ENCODE measurements at places on chromosomes 1 and 21. TPM values are rescaled to one million over a fixed set of nuclear protein-coding genes. Genes with fewer than 3 reads are reported as not detected.

DNA sequence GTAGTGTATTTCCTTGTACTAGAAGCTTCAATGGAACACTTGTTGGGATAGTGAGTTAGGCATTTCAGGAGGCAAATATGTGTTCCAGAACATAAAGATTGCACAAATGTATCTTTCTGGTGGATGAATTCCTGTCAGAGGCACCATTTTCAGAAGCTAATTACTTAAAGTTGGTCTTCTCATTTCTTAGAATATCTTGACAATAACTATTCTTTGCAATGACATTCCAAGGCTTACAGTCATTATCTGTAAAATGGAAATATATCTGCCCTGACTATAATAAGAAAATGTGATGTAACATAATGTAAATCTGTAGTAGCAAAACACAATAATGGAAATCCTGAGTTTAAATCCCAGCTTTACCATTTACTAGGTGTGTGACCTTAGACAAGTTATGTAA is 2.7 kb downstream of the VCAM1 start:
- DNase-seq = no peak

Gene IL12RB2
- polyA plus RNA-seq = 0.65 TPM

GRCh38 chr1:47023268-47024140 is at the start of gene CYP4X1:
Gene CYP4X1 (plus strand): TSS chr1:47023669. CDS start chr1:47023818, 149 bp downstream.
- peak; percentile 28 for DNase-seq

DNA sequence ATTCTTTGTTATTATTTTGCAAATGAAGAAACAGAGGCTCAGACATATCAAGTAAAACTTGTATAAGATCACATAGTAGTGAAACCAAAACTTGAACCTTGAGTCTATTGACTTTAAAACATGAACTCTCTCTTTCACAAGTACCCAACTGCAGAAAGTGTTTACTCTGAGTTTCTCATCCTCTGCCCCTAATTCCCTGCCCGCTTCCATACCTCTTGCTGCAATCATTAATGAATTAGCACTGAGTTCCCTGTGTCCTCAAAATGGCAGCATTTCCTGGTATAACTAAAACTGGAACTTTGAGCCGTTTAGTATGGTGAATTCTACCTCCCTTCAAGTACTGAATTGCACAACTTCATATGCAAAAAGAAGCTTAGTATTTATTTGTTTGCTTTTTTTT is 147.7 kb upstream of the DNAH14 start:
- no peak for DNase-seq

DNA sequence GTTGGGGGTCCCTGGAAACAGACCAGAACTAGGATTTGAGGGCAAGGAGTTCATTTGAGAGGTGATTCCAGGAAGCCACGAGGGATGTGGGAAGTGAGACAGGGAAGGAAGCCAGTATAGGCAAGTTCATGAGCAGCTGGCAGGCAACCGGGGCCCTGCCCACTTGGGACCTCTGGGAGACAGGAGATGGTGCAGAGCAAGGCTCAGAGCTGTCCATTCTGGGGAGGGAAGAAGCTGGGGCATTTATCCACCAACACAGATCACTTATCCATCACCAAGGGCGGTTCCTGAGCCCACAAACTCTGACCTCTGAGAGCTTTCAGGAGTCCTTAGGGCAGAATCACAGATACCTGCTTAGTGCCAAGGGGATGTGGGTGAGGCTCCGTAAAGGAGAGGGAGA is 16.8 kb downstream of the EDN2 start:
- DNase-seq = no peak

DNA sequence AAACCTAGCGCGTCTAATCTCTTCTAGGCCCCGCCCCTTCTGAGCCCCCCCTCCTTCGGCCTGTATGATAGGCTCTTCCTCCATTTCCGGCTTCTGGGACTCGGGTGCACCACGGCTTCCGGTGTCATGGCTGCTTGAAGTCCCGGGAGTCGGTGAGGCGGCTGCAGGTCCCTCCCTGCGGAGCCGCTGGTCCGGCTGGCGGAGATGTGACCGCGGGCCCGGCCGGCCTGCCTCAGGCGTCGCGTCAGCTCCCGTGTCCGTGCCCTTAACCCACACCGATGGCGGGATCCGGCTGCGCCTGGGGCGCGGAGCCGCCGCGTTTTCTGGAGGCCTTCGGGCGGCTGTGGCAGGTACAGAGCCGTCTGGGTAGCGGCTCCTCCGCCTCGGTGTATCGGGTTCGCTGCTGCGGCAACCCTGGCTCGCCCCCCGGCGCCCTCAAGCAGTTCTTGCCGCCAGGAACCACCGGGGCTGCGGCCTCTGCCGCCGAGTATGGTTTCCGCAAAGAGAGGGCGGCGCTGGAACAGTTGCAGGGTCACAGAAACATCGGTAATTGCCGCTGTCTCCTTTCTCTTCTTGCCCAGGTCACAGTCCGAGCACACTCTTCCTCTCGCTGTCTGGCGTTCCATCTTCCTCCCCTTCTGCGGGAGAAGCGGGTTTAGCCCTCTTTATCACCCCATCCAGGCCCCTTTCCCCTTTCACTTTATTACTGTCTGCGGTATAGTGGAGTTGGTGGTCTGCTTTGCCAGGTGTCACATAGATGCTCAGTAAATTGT is at the start of gene UHMK1:
TSS of gene UHMK1 (plus strand) at position 96 of the 773 bp plus-strand sequence. CDS start at position 279, 183 bp downstream.
- DNase-seq = peak; percentile 94

Gene TSNAX
- polyA plus RNA-seq = 65.5 TPM

DNA sequence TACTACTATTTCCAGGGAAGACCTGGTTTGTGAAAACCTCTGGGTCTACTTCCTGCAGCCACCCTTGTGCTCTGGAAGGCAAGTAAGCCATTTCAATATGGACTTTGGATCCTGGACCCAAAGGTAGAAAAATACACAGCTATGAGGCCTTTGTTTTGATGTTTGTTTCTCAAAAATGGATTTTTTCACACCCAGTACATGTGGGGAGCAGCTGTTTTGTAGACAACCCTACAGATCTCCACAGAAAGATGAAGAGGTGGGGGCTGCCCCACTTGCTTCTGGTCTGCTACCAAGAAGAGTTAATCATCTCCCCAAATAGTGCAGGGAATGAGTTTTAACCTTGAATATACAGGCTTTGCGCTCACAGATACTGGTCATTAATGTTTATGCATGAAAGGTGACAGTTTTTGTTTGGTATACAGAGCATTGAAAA is 29.2 kb downstream of the ZNF281 start:
- no peak for DNase-seq

Gene EFCAB14
- 109 TPM for polyA plus RNA-seq

GRCh38 chr21:38639571-38640354 is 141.5 kb upstream of the ERG start:
- DNase-seq = no peak

- DNase-seq = no peak
Observed at GRCh38 chr1:24779689-24780464, 34.6 kb downstream of the CLIC4 start.

Gene OR2L13
- polyA plus RNA-seq = not detected

- peak; percentile 73 for DNase-seq
Observed at GRCh38 chr1:227317523-227318015, 723 bp downstream of the CDC42BPA start.

GRCh38 chr1:156475568-156476500 is 24.7 kb downstream of the MEF2D start:
- no peak for DNase-seq

Gene NR5A2
- polyA plus RNA-seq = 2.0 TPM

DNA sequence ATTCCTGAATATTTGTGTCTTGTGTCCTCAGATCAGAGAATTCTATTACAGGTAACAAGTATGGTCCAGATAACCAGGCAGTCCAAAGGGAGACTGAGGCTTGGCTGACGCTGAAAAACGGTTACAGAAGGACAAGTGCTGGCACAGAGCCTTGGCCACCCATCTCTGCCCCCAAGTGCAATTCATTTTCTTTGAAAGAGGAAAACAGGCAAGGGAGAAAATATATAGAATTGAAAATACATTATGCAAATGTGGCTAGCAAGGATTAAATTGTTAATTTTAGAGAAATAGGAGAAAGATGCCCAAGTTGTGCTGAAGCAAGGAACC is 1.2 kb downstream of the SORT1 start:
- DNase-seq = no peak

Gene MARK1
- 10.6 TPM for polyA plus RNA-seq

DNA sequence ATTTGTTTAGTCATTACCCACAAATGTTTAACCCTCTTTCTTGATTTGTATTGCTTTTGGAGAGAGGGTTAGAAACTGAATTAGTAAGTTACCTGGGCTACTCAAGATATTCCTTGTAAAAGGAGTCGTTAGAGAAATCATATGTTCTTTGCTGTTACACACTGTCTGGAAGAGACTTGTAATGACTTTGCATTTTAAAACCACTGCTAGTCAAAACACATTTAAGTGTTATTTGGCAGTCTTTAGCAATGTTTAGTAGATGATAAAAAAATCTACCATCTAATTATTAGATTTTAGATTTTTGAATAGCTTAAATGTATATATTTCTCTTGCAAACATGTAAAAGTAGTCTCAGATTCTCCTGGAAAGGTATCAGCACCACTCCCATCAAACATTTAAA is 6.6 kb downstream of the OSBPL9 start:
- no peak for DNase-seq

DNA sequence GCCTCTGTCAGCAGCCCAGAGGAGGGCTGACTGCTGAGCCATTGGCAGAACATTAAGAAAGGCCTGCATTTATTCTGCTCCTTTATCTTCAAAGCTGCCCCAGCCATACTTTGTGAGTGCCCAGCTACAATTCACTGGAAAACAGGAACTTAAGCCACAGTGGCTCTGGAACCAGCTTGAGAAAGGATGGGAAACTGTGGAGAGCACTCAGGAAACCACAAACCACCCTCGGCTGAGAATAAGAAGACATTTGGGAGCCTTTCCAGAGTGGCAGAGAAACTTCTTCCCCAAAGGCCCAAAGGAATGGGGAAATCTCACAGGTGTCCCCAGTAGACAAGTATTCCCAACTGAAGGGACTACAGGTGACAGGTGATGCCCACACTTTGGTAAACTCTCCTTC is 1.8 kb downstream of the LAMB3 start:
- DNase-seq = no peak

Gene RPE65
- polyA plus RNA-seq = 0.22 TPM

DNA sequence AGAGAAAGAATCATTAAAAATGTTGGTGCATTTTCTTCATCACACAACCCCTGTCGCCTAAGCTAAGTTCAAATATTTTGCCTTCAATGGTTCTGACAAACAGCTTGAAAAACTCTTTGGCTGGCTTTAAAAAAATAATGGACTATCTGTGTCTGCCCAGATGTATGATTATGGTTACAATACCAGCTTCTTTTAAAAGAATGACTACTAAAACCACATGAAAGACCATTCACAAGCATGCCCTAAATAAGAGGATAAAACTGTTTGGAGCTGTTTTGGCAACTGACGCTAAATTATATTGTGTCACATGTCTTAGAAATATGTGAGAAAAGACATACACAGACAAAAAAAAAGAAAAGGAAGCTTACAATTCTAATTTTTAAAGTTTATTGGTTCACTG is 23.7 kb upstream of the PLPPR4 start:
- no peak for DNase-seq

DNA sequence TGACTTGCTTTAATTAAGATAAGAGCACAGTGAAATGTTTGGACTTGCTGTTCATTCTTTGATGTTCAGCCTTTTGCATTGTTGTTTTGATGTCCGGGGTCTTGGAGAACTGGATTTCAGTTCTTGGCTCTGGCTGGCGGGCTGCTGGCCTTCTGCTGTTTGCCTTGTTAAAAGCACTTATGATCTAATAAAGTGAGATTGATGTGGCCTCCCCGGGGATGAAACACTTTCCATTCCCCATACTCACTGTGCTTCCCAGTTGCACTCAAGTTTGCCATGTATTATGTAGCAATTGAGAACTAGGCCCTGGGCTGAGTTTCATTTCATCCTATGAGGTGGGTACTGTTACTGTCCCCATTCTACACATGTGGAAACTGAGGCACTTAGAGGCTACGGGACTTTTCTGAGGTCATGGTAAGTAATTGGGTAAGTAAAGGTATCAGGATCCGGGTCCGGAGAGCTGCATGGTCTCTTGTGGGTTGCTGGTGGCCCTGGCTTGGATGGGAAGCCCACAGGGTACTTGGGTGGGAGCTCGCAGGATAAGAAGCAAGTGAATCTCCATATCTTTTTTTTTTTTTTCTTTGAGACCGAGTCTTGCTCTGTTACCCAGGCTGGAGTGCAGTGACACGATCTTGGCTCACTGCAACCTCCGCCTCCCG is 127.7 kb upstream of the ZBTB40 start:
- no peak for DNase-seq

DNA sequence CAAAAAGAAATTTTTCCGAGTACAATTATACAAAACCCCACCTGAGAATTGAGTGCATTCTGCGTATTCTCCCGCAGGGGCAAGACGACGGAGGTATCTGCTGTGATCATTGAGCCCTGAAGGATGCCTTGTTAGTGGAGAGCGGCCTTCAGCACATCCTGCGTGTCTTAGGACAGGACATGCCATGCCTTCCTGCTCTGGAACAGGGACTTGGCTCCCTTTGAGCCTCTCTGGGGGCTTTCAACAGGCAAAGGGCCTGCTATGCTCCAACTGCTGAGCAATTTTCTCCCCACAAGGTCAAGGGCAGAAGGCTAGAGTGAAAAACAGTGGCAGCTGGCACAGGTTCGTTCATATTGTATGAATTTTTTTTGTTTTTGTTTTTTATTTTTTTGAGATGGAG is 52.4 kb downstream of the TOR1AIP2 start:
- no peak for DNase-seq

GRCh38 chr1:11281518-11282331 is 8.7 kb downstream of the UBIAD1 start:
- no peak for DNase-seq

Measured in left kidney (tissue), 8 donors.